ENCODE measurements at places on chromosomes 11 and 22. TPM values are rescaled to one million over a fixed set of nuclear protein-coding genes. Genes with fewer than 3 reads are reported as not detected.

Gene QSER1
- total RNA-seq: 12.1 TPM

Gene VWA5A
- 6.5 TPM for total RNA-seq

Gene MMP7
- not detected for total RNA-seq

Gene TSSK2
- not detected for total RNA-seq

Gene PHLDA2
- total RNA-seq: 0.41 TPM

Gene SHISAL1
- not detected for total RNA-seq

Gene KCNJ5
- total RNA-seq: not detected

Gene POU2F3
- total RNA-seq: not detected

Gene TSGA10IP
- not detected for total RNA-seq

Gene PTPN5
- not detected for total RNA-seq

Gene OR51A7
- total RNA-seq: not detected

Gene OR5T3
- total RNA-seq: not detected

Gene IGF2
- total RNA-seq: not detected

Gene DENND6B
- total RNA-seq: 4.7 TPM

Gene ARHGEF17
- total RNA-seq: not detected

Gene SLC37A4
- total RNA-seq: 20.0 TPM

Gene NTM
- total RNA-seq: not detected

Gene OR51I1
- not detected for total RNA-seq

Gene PATE2
- total RNA-seq: not detected

Gene GRK3
- total RNA-seq: 36.9 TPM

Gene INSC
- 0.10 TPM for total RNA-seq

Gene USP2
- 0.40 TPM for total RNA-seq

Gene PLAAT5
- total RNA-seq: not detected

Gene EMID1
- total RNA-seq: not detected

Gene MS4A15
- total RNA-seq: not detected

Gene OR2AT4
- not detected for total RNA-seq

Gene OR51E1
- total RNA-seq: not detected

Gene OR52B2
- total RNA-seq: not detected

Gene NAA40
- 37.4 TPM for total RNA-seq

Gene RTN4R
- 5.2 TPM for total RNA-seq

Gene BATF2
- 0.19 TPM for total RNA-seq

Gene MAJIN
- 0.36 TPM for total RNA-seq

Gene RFPL2
- total RNA-seq: 0.50 TPM

Gene VSIG2
- total RNA-seq: 0.93 TPM

Gene IGLL5
- not detected for total RNA-seq

Gene NOX4
- not detected for total RNA-seq

Gene CLDN5
- total RNA-seq: 4.8 TPM

Gene TRPM5
- total RNA-seq: 0.05 TPM

Gene SMC1B
- 0.60 TPM for total RNA-seq
